ENCODE measurements at places on chromosomes 12 and 14.
A peak's percentile ranks its signal among the peaks of the same experiment; 100 is the strongest.

- peak; percentile 69 for DNase-seq
Observed at GRCh38 chr14:35287431-35288013, 4.7 kb upstream of the PSMA6 start.

DNA sequence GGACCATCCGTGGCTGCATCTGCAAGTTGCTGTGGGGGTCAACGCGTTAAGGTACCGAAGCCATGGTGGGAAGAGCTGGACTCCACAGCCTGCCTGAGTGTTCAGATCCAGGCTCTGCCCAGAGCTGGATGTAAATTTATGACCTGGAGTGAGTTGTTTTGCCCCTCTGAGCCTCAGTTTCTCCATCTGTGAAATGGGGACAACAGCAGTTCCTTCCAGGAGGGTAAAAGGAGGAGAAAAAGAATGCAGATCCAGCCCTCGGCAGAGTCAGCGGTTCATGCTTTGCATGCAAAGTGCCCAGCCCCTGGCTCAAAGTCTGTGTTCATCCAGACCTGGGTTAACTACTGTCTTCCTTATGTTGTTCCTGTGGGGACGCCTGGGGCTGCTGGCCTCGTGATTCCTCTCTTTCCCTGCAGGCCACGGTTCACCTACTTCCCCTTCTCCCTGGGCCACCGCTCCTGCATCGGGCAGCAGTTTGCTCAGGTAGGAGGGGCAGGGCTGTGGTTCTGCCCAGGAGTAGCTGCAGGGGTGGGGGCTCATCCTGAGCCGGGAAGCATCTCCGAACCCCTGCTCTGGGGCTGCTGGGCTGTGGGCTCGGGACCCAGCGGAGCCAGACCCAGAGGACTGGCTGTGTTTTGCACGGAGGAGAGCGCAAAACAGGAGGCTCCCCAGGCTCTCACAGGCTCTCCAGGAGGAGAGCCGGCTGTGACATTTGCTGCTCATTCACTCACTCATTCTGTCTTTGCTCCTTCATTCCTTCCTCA, 41.9 kb downstream of the CYP46A1 start:
- no peak for DNase-seq

- no peak for DNase-seq
Observed at GRCh38 chr12:9127936-9128663, 12.4 kb upstream of the A2M start.

GRCh38 chr14:75437201-75438143, 9.7 kb downstream of the JDP2 start:
- DNase-seq: no peak

- no peak for DNase-seq
Observed at GRCh38 chr12:10783252-10783651, 19.2 kb downstream of the TAS2R7 start.

DNA sequence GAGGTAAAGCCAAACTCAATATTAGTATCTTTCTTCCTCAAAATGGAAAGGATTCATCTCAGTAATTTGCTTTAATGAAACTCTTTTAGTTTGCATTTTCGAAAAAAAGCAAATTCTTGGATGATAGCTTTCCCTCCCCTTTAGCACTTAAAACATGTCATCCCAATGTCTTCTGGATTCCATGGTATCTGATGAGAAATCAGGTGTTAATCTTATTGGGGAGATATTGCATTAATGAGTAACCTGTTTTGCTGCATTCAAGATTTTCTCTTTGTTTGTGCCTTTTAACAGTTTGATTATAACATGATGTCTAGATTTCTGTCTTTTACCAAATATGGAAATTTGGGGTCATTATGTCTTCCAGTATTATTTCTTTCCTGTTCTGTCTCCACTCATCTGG, 405.1 kb upstream of the FOXG1 start:
- no peak for DNase-seq

- DNase-seq: no peak
Observed at GRCh38 chr12:10361084-10361483, 28.8 kb downstream of the KLRK1 start.

GRCh38 chr12:51065530-51065929, 17.4 kb downstream of the LETMD1 start:
- DNase-seq: no peak

DNA sequence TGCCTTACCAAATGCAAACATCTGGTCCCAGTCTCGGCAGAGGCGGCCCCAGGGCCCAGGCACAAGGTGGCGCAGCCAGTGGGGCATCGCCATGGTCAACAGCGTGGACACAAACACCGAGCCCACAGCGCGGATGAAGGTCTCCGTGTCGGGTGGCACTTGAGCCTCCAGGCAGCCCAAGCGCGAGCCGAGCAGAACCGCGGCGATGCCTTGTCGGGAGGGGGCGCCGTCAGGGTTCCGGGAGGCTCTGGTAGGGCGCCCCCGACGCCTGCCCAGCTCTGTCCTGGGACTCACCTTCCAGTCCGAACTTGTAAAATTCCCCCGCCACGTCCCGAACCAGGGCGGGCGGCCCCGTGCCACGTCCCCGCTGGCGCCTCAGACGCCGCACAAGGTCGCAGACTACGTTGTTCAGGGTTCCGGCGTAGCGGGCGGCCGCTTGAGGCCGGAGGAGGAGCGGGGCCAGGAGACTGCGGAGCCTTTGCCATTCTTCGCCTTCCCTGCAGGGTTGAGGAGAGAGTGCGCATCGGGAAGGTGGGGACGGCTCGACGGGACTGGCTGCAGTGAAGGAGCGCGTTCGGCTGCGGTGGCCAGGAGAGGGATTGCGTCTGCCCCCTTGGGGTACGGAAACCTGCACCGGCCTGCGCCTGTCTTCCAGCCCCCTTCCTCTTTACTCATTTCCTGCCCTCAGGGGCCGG, 1.7 kb downstream of the CYP27B1 start:
- DNase-seq: peak; percentile 38

GRCh38 chr12:6200256-6201212, at the start of gene CD9:
CD9 (plus strand) TSS chr12:6200400; CDS start chr12:6200500, 100 bp downstream.
- peak; percentile 73 for DNase-seq

- no peak for DNase-seq
Observed at GRCh38 chr12:81962126-81962856, 203.1 kb upstream of the PPFIA2 start.

DNA sequence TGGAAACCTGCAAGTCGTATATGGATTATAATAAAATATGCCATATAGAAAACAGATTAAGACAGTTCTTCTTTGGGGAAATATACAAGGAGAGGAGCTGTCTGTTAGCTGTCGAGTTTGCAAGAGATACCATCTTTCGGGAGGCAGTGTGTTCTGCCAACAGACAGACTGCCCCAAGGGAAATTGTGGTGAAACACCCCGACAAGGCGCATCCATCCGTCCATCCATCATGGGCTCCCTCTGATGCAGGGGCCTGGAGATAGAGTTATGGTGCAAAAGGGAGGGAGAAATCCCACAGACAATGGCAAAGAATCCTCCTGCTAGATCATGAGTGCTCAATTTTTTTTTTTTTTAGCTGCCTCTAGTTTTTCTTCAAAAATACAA, 156.3 kb downstream of the DPF3 start:
- DNase-seq: no peak

DNA sequence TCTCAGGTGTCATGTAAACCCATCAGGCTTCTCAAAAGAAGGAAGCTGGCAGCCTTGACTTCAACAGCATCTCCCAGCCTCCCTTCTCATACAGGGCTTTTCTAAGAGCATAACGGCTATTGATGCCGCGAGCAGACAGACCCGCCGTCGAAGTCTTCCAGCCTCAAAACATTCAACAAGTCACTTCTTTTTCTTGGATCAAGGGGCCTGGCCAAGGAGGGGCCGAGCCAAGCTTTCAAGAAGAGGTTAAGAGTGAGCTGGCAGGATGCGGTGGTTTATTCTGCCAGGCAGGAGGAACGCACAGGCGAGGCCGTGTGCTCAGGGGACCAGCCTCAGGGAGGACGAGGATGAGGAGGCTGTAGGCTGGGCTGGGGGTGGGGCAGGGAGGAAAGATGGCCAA, 102.9 kb upstream of the RFLNA start:
- no peak for DNase-seq

DNA sequence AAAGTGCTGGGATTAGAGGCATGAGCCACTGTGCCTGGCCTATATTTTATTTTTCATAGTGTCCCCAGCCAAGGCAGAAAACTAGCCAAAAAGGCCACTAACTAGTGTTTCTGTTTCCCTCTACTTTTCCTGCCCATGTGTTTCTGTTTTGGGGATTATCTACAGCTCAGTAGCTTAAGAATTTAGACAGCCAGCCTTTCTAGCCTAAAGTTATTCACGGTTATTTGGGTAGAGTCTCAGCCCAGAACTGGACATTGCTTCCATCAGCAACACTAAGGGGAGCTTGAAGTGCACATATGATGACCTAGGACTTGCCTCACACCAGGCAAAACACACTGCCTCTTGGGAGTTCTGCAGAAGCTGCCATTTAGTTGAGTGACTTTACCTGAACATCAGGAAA, 17.9 kb downstream of the PROX2 start:
- DNase-seq: no peak

DNA sequence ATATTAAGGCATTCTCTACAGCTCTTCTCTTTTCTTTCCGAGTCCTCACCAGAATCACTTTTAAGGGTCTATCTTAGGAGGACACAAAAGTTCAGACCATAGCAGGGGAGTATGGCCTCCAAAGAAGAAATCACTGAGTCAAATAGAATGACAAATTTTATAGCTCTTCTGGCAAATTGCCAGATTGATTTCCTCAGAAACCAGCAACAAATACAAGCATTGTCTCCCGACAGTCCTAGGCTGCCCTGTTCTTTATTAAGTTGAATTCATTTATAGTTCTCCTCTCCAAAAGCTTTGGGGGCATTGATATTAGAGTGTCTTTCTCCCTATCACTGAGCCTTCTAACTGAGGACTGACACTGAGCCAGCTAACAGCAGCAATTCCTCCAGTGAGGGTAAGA, 156.4 kb upstream of the FRMD6 start:
- no peak for DNase-seq

DNA sequence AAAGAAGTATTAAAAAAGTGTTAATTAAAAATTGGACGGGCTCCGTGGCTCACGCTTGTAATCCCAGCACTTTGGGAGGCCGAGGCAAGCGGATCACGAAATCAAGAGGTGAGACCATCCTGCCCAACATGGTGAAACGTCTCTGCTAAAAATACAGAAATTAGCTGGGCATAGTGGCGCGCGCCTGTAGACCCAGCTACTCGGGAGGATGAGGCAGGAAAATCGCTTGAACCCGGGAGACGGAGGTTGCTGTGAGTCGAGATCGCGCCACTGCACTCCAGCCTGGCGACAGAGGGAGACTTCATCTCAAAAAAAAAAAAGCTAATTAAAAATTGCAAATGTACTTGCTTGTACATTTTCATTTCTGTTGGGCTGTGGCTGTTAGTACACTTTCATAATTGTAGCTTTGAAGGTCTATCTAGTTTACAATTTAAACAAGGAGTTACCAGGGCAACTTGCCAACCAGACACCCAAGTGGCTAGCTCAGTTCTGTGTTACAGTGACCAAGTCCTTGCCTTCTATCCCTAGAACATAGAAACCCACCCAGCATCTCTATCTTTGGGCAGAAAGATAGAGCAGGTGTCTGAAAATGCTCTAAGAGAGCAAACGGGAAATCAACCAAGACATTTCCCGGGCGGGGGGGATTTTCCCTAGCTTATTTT, 1.2 kb downstream of the COA8 start:
- no peak for DNase-seq

DNA sequence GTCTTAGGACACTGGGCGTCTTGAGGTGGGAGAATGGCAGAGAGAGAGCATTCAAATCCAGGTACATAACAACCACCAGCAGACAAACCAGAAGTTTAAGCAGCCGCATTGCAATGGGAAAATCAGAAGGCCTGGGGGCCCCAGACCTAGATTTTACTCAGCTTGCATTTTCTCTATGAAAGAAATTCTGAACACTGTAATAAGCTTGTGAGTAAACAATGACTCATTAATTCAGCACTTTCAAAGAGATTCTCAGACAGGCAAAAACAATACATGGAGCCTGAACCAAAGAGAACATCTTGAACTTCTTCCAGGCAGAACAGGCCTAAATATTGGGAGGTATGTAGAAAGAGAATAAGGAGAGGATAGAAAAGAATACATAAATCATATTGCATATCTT, 69.8 kb upstream of the IFNG-AS1 start:
- DNase-seq: no peak

GRCh38 chr12:14410841-14411569, 45.5 kb downstream of the ATF7IP start:
- DNase-seq: no peak

DNA sequence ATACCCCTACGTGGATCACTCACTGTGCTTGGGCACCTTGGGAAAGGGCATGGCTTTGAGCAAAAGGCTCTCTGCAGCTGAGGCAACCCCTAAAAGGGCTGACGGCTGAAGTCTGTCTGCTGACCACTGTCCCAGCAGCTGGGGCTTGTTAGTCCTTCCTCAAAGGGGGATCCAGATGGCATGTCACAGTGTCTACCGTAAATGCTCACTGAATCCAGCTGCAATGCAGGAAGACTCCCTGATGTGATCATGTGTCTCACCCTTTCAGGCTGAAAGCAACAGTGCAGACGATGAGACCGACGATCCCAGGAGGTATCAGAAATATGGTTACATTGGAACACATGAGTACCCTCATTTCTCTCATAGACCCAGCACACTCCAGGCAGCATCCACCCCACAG, 12.4 kb downstream of the OAS1 start:
- no peak for DNase-seq

DNA sequence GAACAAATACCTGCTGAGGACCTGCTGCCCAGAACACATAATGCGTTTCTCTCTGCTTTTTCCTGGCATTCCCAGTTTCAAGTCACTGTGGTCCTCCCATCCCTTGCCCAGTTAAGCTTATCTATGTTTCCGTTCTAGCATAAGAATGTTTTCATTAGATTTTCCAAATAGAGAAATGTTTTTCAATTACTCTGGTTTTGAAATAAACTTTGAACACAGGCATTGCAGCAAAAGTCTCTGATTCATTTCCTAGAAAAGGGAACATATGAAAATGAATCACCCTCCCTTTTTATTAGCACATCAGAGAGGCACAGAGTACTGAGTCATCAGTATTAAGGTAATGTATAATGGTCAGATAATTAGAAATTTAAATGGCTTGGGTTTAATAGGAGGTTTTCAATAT, 201.1 kb upstream of the TMEM260 start:
- peak; percentile 92 for DNase-seq

DNA sequence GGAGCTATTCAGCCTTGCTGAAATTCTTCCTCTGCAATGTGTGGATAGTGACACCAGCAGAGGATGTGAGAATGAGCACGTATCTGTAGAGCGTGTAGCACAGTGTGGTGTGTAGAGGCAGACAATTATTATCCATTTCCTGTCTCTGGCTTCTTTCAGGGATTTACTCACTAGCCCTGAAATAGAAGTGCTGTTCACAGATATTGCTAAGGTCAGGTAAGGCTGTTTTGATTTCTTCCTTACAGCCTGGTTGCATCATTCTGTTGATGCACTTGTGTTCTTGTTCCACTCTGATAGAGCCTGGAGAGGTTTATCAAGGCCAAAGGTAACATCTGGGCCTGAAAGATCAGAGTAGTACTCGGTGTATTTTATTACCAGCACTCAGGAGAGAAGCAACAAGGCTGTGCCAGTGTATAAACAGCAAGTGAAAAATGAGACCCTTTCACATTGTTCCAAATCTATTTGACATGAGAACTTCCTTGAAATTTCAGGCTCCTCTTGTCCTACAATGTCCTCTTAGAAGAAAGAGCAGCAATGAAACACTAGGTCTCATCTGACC, 16.7 kb downstream of the ARG2 start:
- no peak for DNase-seq

- DNase-seq: peak; percentile 45
Observed at GRCh38 chr12:52004042-52004648, 2.6 kb upstream of the TAMALIN start.

Measured in inflammatory macrophage treated with lipopolysaccharide for 4 hours (primary cell).